Frontal cortex (tissue), 4 donors: ENCODE measurements at places on chromosomes 11 and 22. TPM values are rescaled to one million over a fixed set of nuclear protein-coding genes. Genes with fewer than 3 reads are reported as not detected.

The DAGLA gene
- total RNA-seq, result 4.9 TPM

The MUC5B gene
- not detected for total RNA-seq

The PARVA gene
- 3.3 TPM for total RNA-seq

The FXYD6 gene
- total RNA-seq, result 69.3 TPM

The RAB36 gene
- total RNA-seq, result 2.9 TPM

DNA sequence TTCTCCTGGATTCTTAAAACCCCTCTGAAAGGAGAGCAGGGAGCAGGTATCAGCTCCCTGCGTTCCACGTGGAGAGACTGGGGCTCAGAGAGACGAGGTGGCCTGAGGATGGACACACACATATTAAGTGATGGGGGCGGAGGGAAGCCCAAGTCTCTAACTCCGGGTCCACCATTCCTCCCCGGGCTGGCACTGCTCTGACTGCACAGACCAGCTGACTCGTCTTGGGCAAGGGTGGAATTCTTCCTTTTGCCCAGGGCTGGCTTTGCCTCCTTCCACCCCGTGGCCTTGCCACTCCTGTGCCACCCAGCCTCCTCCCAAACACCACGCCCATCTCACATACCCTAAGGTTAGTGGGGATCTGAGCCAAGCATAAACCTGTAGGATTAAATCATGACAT lies 65.0 kb downstream of the BUD13 start:
- DNase-seq, result no peak

GRCh38 chr11:77411717-77412441 lies 62.0 kb downstream of the PAK1 start:
- peak; percentile 22 for DNase-seq

- DNase-seq, result no peak
Measured at GRCh38 chr11:47106798-47107411, 69.8 kb downstream of the ARFGAP2 start.

- no peak for DNase-seq
Measured at GRCh38 chr22:41780746-41781505, 19.6 kb upstream of the CCDC134 start.
